Small intestine (tissue), 16 donors: ENCODE measurements at places on chromosomes 1 and 21. TPM values are rescaled to one million over a fixed set of nuclear protein-coding genes. Genes with fewer than 3 reads are reported as not detected.

- H3K27ac ChIP-seq = no peak overlapping the region
- DNase-seq = no peak
- peaks cover 2% of the 10 kb centered on the region for H3K4me1 ChIP-seq
- no peak overlapping the region for H3K4me3 ChIP-seq
- no peaks in the 10 kb centered on the region for H3K36me3 ChIP-seq
Measured at GRCh38 chr1:6861075-6861724, 75.9 kb downstream of the CAMTA1 start.

DNA sequence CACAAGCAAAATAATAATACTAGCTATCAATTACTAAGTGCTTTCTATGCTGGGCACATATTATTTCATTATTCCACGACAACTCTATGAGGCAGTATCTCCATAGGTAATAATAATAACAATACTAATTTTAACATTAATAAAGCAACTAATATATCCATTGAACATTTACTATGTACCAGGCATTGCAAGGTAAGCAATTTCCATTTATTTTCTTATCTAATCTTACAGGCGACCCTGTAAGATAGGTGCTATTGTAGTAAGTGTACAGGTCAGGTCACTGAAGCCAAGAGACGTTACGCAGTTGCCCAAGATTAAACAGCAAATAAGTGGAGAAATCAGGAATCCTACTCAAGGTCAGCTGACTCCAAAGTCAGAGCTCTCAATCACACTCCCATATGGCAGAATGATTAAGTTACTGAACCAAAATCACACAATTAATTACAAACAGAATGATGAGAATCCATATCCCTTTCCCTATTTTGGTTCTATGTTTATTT is 198.4 kb downstream of the SLC45A1 start:
- no peak for DNase-seq
- no peak overlapping the region for H3K27ac ChIP-seq
- H3K36me3 ChIP-seq = peaks cover 26% of the 10 kb centered on the region
- no peaks in the 10 kb centered on the region for H3K27me3 ChIP-seq
- peaks cover 6% of the 10 kb centered on the region for H3K4me1 ChIP-seq

Gene BROX
- polyA plus RNA-seq = 27.7 TPM

Gene PDC
- polyA plus RNA-seq = not detected

Gene RHD
- polyA plus RNA-seq = not detected

DNA sequence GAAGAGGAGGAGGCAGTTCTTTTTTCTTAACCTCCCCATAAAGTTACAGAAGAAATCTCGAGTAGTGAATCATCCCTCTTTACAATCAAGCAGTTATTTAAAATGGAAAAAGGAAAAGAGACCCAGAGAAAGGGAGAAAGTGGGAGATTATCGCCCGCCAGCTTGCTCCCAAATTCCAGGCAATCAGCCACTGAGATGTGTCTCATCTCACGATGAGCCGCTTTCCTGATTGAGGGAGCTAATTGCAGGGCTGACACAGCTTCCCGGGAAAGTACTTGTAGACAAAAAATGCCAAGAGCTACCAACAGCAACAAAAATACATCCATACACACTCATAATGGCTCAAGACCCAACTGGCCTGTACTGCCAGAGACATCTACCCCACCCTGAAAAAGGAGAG is 191.6 kb upstream of the ZC3H12A start:
- no peaks in the 10 kb centered on the region for H3K36me3 ChIP-seq
- H3K4me1 ChIP-seq = no peaks in the 10 kb centered on the region

Gene PPT1
- polyA plus RNA-seq = 37.1 TPM
